Left lobe of liver (tissue), 2 donors: ENCODE measurements at places on chromosomes 16 and 17.

- DNase-seq: no peak
Observed at GRCh38 chr17:13127921-13128602, 110.2 kb upstream of the ELAC2 start.

DNA sequence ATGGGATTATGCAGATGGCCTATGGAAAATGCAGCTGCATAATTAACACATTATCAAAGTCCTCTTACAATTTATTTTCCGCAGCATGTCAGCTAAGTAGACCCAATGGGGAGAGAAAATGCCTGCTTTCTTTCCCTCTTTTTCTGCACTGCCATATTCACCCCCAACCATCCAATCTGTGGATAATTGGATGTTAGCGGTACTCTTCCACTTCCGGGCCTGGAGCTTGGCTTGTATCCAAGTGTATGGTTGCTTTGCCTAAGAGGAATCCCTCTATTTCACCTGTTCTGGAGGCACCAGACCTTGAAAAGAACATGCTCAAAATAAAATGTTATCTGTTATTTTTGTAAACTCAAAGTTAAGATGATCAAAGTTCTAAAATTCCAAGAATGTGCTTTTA is 41.1 kb upstream of the CACNG3 start:
- no peak for DNase-seq

- DNase-seq: no peak
Observed at GRCh38 chr17:49452661-49453060, 38.0 kb upstream of the PHB1 start.

- DNase-seq: no peak
Observed at GRCh38 chr17:15291674-15292361, 26.7 kb upstream of the PMP22 start.

- DNase-seq: no peak
Observed at GRCh38 chr16:59748531-59748930, 1014.4 kb upstream of the GOT2 start.

DNA sequence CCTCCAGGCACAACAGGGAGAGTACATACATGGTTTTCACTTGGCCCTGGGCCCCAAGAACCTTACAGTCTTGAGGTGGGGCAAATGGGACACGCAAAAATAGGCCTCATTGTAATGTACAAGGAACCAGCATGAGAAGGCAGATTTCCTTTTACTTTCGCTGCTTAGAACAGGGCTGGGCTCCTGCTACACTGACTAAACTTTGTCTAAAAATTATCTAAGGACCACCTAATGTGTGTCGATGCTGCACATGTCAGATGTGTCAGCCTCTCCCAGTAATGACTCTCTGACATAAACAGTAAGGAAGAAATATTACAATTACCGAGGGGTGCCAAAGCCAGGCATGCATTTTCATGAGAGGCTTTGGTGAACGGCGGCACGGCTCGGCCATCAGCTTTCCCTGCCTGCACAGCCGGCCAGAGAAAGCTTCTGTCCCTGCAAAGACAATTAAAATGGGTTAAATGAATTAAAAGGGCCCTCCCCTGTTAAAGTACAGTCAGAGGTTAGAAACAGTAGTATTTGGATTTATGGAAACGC is 224.2 kb upstream of the IRX3 start:
- DNase-seq: no peak
